ENCODE measurements at places on chromosomes 5 and 9. TPM values are rescaled to one million over a fixed set of nuclear protein-coding genes. Genes with fewer than 3 reads are reported as not detected.
A peak's percentile ranks its signal among the peaks of the same experiment; 100 is the strongest.

LRRTM2 gene
- 0.30 TPM for total RNA-seq

PCDHGB6 gene
- 7.7 TPM for total RNA-seq

ANKRD55 gene
- 0.41 TPM for total RNA-seq

BAAT gene
- total RNA-seq, result not detected

EEIG1 gene
- 36.0 TPM for total RNA-seq

NPR3 gene
- 35.8 TPM for total RNA-seq

NSUN2 gene
- 43.3 TPM for total RNA-seq

NR6A1 gene
- 4.5 TPM for total RNA-seq

PCDHB4 gene
- 2.2 TPM for total RNA-seq

DNA sequence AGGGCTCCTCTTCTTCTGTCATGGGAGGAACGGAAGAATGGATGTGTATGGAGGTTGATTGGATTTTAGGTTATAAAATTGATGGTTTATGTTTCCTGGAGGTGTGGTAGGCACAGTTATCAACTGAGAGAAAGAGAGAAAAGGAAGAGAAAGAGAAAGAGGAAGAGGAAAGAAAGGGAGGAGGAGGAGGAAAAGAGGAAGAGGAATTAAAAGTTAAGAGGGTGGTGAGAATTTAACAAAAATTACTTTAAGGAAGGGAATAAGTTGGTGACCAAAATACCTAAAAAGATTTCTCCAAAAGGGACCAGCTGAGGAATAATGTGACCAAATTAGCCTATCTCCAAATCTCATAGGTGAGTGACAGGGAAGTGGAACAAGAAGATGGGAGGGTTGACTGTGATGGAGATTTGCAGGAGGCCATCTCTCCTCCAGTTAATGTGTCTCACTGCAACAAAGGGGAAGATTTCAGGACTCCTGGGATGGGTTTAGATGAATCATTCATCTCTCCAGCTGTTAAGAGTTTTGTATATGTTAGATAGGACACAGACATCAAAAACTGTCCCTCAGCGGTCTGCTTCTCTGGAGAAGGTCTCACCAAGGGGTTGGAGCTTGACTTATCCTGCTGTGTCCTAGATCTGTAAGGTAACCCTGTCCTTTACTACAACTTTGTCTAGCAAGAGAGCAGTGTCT lies 76.0 kb upstream of the TMC1 start:
- no peak overlapping the region for H3K27ac ChIP-seq
- no peaks in the 10 kb centered on the region for H3K36me3 ChIP-seq
- peaks cover 28% of the 10 kb centered on the region for H3K4me1 ChIP-seq
- H3K27me3 ChIP-seq, result no peaks in the 10 kb centered on the region

GRCh38 chr9:76562511-76562911 lies 103.5 kb downstream of the GCNT1 start:
- peak overlapping the region; percentile 1 for H3K27ac ChIP-seq
- DNase-seq, result no peak
- H3K27me3 ChIP-seq, result no peaks in the 10 kb centered on the region
- peaks cover 6% of the 10 kb centered on the region for H3K4me1 ChIP-seq
- H3K36me3 ChIP-seq, result no peaks in the 10 kb centered on the region

DNA sequence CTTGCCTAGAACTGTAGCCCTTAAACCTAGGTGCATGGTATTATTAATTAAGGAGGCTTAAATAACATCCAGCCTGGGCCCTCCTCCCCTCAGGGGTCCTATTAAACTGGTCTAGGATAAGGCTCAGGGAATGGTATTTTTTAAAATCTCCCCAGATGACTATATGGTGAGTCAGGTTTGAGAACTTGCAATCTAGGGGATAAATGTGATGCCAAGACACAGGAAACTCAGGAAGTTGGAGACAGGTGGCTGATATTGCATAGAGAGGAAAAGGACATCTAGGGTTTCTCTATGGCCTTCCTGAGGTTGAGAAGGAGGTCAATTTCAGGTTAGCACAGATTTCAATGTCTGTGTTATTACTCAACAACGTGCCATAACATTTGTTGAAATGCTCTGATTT lies 581.0 kb downstream of the TLE1 start:
- DNase-seq, result no peak
- H3K36me3 ChIP-seq, result no peaks in the 10 kb centered on the region
- H3K4me3 ChIP-seq, result no peak overlapping the region
- H3K27ac ChIP-seq, result no peak overlapping the region

GRCh38 chr9:124054582-124055227 lies 43.1 kb downstream of the LHX2 start:
- H3K4me1 ChIP-seq, result no peaks in the 10 kb centered on the region
- DNase-seq, result no peak
- no peak overlapping the region for H3K4me3 ChIP-seq
- H3K36me3 ChIP-seq, result no peaks in the 10 kb centered on the region

GRCh38 chr5:10424124-10424731 lies 17.5 kb upstream of the ROPN1L start:
- no peaks in the 10 kb centered on the region for H3K27me3 ChIP-seq
- no peak overlapping the region for H3K4me3 ChIP-seq
- DNase-seq, result no peak
- peaks cover 19% of the 10 kb centered on the region for H3K4me1 ChIP-seq

- peaks cover 20% of the 10 kb centered on the region for H3K36me3 ChIP-seq
- H3K27me3 ChIP-seq, result no peaks in the 10 kb centered on the region
These were observed 382.6 kb downstream of the KDM4C start for GRCh38 chr9:7140401-7140800.

GRCh38 chr9:6852243-6852963 lies 94.6 kb downstream of the KDM4C start:
- no peaks in the 10 kb centered on the region for H3K4me1 ChIP-seq
- H3K4me3 ChIP-seq, result no peak overlapping the region
- H3K36me3 ChIP-seq, result peaks cover 34% of the 10 kb centered on the region

DNA sequence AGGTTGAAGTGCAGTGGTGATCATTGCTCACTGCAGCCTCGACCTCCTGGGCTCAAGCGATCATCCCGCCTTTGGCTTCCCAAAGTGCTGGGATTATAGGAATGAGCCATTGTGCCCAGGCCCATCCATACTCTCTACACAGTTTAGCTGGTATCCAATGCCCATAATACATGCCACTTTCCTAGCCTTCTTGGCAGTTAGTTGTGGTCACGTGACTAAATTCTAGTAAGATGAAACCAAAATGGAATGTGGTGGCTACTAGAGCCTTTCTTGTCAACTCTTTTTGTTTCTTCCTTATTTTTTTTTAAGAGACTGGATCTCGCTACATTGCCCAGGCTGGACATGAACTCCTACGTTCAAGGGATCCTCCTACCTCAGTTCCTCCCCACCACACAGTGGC lies 15.3 kb upstream of the KIF27 start:
- H3K36me3 ChIP-seq, result peaks cover 31% of the 10 kb centered on the region
- no peaks in the 10 kb centered on the region for H3K27me3 ChIP-seq
- no peak overlapping the region for H3K4me3 ChIP-seq
- no peak for DNase-seq
- no peak overlapping the region for H3K27ac ChIP-seq

GRCh38 chr5:36624277-36624676 lies 17.9 kb downstream of the SLC1A3 start:
- H3K27ac ChIP-seq, result no peak overlapping the region
- H3K36me3 ChIP-seq, result no peaks in the 10 kb centered on the region
- no peak for DNase-seq

DNA sequence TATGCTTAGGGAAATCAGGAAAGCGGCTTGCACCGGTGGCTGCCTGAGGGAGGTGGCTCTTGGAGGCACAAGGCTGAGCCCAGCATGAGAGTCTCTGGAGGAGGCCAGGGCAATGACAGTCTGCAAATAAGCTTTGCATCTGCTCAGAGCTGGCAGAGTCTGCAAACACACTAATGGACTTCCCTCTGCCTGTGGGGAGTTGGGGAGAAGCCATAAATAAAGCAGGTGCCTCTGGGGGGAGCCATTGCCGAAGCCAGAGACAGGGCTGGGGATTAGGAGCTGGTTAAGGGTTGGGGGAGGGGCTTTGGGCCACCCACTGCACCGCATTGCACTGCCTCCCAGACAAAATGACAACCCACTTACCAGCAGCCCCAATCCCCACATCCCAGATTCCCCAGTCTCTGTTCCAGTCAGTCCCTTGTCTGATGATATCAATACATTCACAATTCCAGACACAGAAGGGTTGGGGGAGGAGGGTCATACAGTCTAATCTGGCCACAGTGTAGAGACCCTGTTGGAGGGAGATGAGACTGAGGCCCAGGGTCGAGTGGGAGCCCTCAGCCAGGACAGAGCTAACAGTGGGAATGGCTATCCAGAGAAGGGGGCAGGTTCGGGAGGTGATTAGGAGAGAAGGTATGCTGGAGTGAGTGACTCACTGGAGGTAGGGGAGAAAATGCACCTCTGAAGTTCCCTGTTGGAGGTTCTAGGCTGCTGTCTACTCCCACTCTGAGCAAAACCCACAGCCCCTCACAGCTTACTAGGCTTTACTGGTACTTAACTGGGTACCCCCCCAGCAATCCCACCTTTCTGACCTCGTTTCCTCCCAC lies 53.7 kb downstream of the PAX5 start:
- peaks cover 49% of the 10 kb centered on the region for H3K27me3 ChIP-seq
- H3K4me3 ChIP-seq, result no peak overlapping the region
- no peak overlapping the region for H3K27ac ChIP-seq

GRCh38 chr5:154863291-154864080 lies 5.1 kb downstream of the CNOT8 start:
- no peak for DNase-seq
- no peaks in the 10 kb centered on the region for H3K27me3 ChIP-seq
- peaks cover 52% of the 10 kb centered on the region for H3K4me1 ChIP-seq
- H3K36me3 ChIP-seq, result peaks cover 54% of the 10 kb centered on the region

DNA sequence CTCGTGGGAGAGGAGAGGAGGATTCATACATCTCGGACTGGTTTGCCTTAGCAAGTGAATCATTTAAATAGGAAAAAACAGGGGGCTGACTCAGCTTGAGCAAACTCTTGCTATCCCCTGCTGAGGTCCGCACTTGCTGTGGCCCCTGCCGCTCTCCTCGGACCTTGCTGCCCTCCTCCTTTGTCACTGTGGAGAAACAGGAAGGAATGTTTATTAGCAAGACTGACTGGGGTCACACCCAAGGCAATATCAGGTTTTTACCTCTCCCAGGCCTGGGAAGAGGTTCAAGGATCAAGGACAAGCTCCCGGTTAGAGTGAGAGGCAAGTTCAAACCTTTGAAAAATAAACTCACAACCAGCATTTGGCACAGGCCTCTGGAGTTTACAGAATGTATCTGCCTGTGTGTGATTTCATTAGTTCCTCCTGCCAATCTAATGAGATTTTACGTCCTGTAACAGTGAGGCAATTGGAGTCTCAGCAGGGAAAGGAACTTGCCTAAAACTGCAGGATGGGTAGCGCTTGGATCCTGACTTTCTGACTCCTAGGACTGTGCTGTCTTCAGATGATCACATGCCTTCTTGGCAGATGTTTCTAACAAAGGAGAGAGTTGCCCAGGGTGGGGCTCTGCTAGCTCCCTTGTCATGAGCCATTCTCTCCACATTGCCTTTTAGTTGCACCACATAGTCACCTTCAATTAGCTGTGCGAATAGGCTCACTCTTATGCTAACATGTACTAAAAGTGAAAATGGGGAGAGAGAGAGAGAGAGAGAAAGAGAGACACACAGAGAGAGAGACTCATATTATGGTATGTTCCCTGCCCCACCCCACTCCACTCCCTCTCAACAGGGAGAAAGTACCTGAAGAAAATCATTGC lies 108.6 kb upstream of the CDKN2B start:
- no peak overlapping the region for H3K4me3 ChIP-seq
- H3K27me3 ChIP-seq, result no peaks in the 10 kb centered on the region
- H3K4me1 ChIP-seq, result peaks cover 23% of the 10 kb centered on the region
- no peaks in the 10 kb centered on the region for H3K36me3 ChIP-seq
- H3K27ac ChIP-seq, result peak overlapping the region; percentile 69

GRCh38 chr9:125908966-125909365 lies 161.8 kb downstream of the PBX3 start:
- no peak overlapping the region for H3K27ac ChIP-seq
- peaks cover 3% of the 10 kb centered on the region for H3K4me1 ChIP-seq
- no peak for DNase-seq
- H3K36me3 ChIP-seq, result no peaks in the 10 kb centered on the region
- no peak overlapping the region for H3K4me3 ChIP-seq

GRCh38 chr5:150609843-150610584 lies 30.4 kb upstream of the SYNPO start:
- H3K36me3 ChIP-seq, result no peaks in the 10 kb centered on the region
- peak overlapping the region; percentile 59 for H3K27ac ChIP-seq
- H3K27me3 ChIP-seq, result no peaks in the 10 kb centered on the region
- DNase-seq, result peak; percentile 43
- H3K4me3 ChIP-seq, result no peak overlapping the region

GRCh38 chr9:120655005-120655622 lies 59.2 kb downstream of the MEGF9 start:
- H3K27me3 ChIP-seq, result no peaks in the 10 kb centered on the region
- no peaks in the 10 kb centered on the region for H3K4me1 ChIP-seq
- peaks cover 9% of the 10 kb centered on the region for H3K36me3 ChIP-seq
- H3K27ac ChIP-seq, result no peak overlapping the region
- no peak for DNase-seq
- no peak overlapping the region for H3K4me3 ChIP-seq

- H3K4me3 ChIP-seq, result peak overlapping the region; percentile 86
- peak overlapping the region; percentile 77 for H3K27ac ChIP-seq
- no peak for DNase-seq
These were observed 7.8 kb downstream of the ENG start for GRCh38 chr9:127846443-127847177.

GRCh38 chr5:74100268-74100665 lies 474.3 kb downstream of the ARHGEF28 start:
- no peak overlapping the region for H3K4me3 ChIP-seq
- peaks cover 5% of the 10 kb centered on the region for H3K4me1 ChIP-seq
- H3K27me3 ChIP-seq, result no peaks in the 10 kb centered on the region
- no peaks in the 10 kb centered on the region for H3K36me3 ChIP-seq
- no peak overlapping the region for H3K27ac ChIP-seq
- DNase-seq, result no peak

- no peaks in the 10 kb centered on the region for H3K36me3 ChIP-seq
- no peak overlapping the region for H3K27ac ChIP-seq
- H3K4me3 ChIP-seq, result no peak overlapping the region
- no peak for DNase-seq
These were observed 38.4 kb downstream of the PLAC8L1 start for GRCh38 chr5:146066968-146067367.

- no peak for DNase-seq
- no peak overlapping the region for H3K4me3 ChIP-seq
- peaks cover 5% of the 10 kb centered on the region for H3K27me3 ChIP-seq
- H3K4me1 ChIP-seq, result no peaks in the 10 kb centered on the region
These were observed 111.7 kb upstream of the NEK6 start for GRCh38 chr9:124146031-124146561.

DNA sequence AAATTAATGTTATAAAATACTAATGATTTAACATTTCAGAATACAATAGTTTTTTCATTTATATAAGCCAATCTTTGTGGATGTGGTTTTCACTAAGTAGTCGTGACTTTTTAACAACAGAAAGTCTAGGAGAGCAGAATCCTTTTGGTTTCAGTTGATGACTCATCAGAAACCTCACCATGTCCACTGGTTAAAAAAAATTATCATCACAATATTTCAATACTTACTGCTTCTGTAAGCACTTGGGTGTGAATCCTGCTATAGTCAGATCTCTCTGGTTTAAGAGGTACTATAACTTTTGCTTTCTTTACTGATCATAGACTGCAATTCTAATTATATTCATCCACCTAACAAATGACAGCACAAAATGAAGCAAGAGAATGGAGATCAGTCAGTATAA lies 77.2 kb downstream of the MRPS30 start:
- DNase-seq, result no peak
- H3K27ac ChIP-seq, result no peak overlapping the region
- H3K27me3 ChIP-seq, result no peaks in the 10 kb centered on the region
- H3K4me1 ChIP-seq, result no peaks in the 10 kb centered on the region
- no peak overlapping the region for H3K4me3 ChIP-seq
- no peaks in the 10 kb centered on the region for H3K36me3 ChIP-seq

- H3K27ac ChIP-seq, result no peak overlapping the region
- H3K4me1 ChIP-seq, result no peaks in the 10 kb centered on the region
- no peak overlapping the region for H3K4me3 ChIP-seq
- DNase-seq, result no peak
- no peaks in the 10 kb centered on the region for H3K36me3 ChIP-seq
- no peaks in the 10 kb centered on the region for H3K27me3 ChIP-seq
These were observed 473.1 kb downstream of the NR2F1-AS1 start for GRCh38 chr5:93107805-93108520.
